NCI-H1105 treated with DMSO at 0.1 percent for 48 hours (cell line): ENCODE measurements at places on chromosomes 2 and 18.

DNA sequence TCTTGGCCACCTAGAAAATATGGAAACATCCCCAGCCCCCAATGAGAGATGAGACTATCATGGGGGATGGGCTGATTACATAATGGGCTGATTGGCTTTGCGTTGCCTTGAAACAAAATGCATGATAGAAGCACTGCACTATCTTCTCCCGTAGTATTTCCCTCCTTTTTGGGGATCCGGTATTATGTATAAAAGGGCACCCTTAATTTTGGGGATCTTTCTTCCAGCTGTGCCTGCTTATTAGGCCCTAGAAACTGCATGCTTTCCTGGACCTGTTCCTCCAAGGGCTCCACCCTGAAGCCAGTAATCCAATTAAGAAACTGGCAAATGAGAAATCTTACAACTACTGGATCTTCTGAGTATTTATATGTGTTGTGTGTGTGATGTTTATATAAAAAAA lies 34.9 kb upstream of the SH3RF3 start:
- DNase-seq: no peak

DNA sequence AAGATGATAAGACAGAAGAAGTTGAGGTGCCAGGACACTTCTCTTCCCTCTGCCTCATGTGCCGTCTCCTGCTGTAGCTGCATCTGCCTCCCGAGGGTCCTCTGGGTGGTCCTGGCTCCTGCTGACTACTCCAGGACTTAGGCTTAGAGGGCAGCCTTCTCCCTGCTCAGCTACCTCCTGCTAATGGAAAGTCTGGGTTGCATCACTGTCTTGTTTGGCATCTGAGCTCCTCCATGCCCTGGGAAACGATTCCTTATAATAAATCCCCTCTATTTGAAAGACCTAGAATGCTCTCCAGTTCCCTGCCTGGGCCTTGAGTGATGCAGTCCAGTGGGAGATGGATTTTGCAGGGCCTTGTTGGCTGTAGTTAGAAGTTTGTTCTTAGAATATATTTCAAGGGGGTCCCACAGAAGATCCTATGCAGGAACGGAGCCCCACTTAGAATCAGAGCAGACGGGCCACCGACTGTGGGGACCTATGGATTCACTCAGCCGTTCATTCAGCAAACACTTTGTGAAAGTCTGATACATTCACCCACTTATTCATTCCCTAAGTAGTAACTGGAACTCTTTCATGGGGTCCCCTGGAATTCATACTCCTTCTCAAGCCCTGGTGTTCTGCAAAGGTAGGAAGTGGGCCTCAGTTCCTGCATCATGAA lies 269.8 kb upstream of the HDAC4 start:
- DNase-seq: no peak

DNA sequence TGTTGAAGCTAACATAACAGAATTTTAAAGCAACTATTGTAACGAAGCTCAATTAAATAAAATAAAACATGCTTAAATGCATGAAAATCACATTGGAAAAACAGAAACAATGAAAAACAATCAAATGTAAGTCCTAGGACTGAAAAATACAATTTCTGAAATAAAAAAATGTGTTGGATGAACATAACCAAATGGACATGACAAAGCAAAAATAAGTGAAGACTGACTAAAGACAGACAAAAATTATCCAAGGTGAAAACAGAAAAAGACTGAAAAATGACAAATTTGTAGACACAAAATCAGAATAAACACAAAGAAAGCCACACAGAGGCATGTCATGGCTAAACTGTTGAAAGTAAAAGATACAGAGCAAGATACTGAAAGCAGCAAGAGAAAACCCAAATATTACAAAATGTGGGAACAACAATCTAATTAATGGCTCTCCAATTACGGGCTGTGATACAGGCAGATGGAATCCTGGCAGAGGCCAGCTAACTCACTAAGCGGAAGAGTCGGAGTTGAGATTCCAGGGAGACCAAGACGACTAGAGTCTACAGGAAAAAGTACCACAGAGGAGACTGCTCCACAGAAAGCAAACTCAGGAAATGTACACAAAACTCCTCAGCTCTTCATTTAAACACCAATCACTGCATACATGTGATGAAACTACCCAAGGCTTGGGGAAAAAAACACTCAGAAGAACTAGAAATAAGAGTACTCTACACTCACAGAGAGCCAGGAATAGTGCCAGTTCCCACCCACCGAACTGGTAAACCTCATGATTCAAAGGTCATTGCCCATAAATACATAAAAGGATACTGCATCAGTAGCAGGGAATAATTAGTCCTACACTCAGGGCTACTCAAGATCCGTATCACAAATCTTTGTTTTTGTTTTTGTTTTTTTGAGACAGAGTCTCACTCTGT lies 83.6 kb downstream of the ATAD2B start:
- DNase-seq: no peak

GRCh38 chr2:175036582-175037018 lies 31.4 kb upstream of the CHN1 start:
- DNase-seq: peak; percentile 22

DNA sequence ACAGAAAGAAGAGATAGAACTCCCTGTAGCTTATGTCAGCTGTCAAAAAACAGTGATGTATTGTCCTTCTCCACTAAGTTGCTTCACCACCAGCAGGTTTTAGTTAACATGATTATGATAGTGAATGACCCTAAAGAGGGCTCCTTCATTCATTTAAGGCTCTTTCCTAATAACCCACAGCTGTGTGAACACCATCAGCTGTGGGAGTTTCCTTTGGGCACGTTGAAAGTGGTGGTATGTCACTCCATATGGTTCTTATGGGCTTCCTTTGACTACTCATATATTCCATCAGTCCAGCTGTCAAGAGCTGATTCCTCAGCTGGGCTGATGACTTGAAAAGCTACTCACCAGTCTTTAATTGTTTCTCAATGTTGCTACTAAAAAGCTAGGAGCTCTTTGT lies 210.3 kb downstream of the UBE2E3 start:
- DNase-seq: no peak

DNA sequence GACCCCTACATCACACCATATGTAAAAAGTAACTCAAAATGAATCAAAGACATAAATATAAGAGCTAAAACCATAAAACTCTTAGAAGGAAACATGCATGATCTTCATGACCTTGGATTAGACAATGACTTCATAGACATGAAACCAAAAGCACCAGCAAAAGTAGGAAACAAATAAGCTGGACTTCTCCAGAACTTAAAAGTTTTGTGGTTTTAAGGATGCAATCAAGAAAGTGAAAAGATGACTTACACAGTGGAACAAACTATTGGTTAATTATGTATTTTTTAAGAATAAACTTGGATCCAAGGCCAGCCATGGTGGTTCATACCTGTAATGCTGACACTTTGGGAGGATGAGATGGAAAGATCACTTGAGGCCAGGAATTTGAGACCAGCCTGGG lies 150.2 kb downstream of the GALNT1 start:
- no peak for DNase-seq
